Upper lobe of right lung (tissue), 1 donor: ENCODE measurements at places on chromosomes 2 and 18. TPM values are rescaled to one million over a fixed set of nuclear protein-coding genes. Genes with fewer than 3 reads are reported as not detected.

Gene GNAL
- 4.3 TPM for total RNA-seq

- no peak for DNase-seq
- H3K27ac ChIP-seq, result no peak overlapping the region
- peaks cover 19% of the 10 kb centered on the region for H3K4me1 ChIP-seq
- H3K4me3 ChIP-seq, result no peak overlapping the region
- no peaks in the 10 kb centered on the region for H3K27me3 ChIP-seq
- H3K36me3 ChIP-seq, result no peaks in the 10 kb centered on the region
These were observed 89.7 kb downstream of the SPTBN1 start for GRCh38 chr2:54545702-54546450.

Gene TACR1
- 1.4 TPM for total RNA-seq

DNA sequence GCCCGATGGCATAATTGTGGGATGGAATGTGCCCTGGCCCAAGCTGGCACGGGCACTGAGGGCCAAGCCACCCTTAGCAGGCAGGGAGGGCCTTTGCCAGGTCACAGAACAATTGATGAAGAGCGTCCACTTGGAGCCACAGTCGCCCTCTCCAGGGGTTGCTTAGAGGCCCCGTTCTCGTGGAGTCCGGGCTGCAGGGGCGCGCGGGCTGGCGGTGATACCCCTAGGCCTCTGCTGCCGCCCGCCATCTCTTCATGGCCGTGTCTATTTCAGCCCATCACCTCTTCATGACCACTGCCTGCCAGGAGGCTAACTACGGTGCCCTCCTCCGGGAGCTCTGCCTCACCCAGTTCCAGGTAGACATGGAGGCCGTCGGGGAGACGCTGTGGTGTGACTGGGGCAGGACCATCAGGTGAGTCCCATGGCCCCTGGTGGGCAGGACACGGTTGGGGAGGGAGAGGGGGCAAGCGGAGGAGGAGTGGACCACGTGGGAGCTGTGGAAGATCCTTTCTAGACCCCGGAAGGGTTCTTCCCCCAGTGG lies 17.6 kb downstream of the RAMP1 start:
- no peaks in the 10 kb centered on the region for H3K36me3 ChIP-seq
- H3K27me3 ChIP-seq, result no peaks in the 10 kb centered on the region
- no peaks in the 10 kb centered on the region for H3K4me1 ChIP-seq
- DNase-seq, result peak; percentile 50
- H3K4me3 ChIP-seq, result no peak overlapping the region

DNA sequence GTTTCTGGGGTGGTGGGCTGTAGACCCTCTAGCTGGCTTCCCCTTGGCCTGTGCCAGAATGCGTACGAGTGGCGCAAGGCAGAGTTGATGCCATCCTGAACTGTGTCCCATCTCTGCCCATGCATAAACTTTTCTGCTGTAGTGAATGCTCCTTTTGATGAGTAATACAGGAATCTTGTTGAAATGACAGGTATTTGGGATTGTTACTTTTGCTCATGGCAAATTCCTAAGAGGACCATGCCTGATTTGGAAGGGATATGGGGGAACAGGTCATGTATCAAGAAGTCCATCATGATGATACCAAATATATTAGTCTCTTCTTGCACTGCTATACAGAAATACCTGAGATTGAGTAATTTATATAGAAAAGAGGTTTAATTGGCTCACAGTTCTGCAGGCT lies 648.0 kb downstream of the SLC4A3 start:
- no peak overlapping the region for H3K27ac ChIP-seq
- no peaks in the 10 kb centered on the region for H3K36me3 ChIP-seq
- H3K4me1 ChIP-seq, result no peaks in the 10 kb centered on the region
- no peaks in the 10 kb centered on the region for H3K27me3 ChIP-seq

Gene MARCHF4
- 0.09 TPM for total RNA-seq

Gene ICOS
- 2.1 TPM for total RNA-seq

Gene PDCD1
- total RNA-seq, result 1.8 TPM

- no peaks in the 10 kb centered on the region for H3K4me1 ChIP-seq
- H3K4me3 ChIP-seq, result no peak overlapping the region
- no peaks in the 10 kb centered on the region for H3K36me3 ChIP-seq
These were observed 269.4 kb downstream of the ETAA1 start for GRCh38 chr2:67666386-67667053.

Gene PROKR1
- total RNA-seq, result not detected

DNA sequence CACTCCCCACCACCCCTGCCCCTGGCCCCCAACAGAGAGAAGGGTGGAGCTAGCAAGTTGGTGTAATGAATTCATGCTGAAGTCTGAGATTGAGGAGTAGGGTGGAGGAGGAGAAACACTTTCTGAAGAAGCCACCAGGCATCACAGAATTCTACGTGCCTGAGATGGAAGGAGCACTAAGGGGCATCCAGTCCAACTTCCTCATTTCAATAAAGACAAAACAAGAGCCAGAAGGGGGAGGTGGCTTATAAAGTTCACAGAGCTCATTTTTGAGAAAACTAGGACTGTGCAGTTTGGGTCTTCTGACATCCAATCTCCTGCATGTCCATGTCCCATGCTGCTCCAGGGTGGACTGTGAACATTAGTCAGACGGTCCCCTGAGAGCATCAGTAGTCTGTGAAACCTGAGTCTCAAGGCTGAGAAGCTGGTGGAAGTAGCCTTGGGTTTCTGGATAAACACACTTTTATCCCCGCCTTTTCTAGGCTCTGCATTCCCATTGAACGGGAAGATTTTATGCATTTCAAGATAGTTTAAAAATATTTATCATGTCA lies 77.7 kb downstream of the TRIM43 start:
- no peak for DNase-seq
- no peak overlapping the region for H3K27ac ChIP-seq
- no peaks in the 10 kb centered on the region for H3K27me3 ChIP-seq
- H3K36me3 ChIP-seq, result no peaks in the 10 kb centered on the region

Gene RNU2-63P
- total RNA-seq, result not detected

DNA sequence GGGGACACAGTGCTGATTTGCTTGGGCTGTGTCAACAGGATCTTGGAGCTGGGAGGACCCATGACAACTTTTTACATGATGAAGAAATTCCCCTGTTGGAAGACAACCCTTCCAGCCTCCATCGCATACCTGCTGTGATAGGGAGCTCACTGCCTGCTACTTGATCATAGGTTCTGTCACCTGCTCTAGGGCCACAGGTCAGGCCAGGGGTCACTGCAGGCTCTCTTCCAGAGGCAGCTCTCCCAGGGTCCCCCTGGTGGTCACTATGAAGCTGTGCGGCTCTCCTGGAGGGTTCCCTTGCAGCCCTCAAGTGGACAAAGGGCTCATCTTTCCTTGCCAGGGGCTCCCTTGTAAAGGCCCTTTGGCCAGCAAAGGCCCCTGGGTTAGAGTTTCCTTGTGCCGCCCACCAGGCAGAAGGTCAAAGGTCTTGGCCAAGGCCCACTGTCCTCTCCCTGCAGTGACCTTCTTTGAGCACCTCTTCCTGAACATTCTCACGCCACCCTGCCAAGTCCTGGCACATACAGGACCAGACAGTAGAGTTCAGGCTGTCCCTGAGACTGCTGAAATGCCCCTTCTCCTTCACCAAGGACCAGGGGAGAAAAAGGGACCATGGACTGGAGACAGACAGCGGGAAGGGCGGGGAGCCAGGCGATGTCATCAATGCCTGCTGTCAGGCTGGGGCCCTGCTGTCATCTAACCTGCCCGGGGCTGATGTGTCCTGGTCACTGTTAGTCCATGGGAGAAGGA lies 345.1 kb downstream of the DYSF start:
- no peaks in the 10 kb centered on the region for H3K27me3 ChIP-seq
- no peak overlapping the region for H3K4me3 ChIP-seq
- DNase-seq, result no peak
- H3K27ac ChIP-seq, result no peak overlapping the region
- no peaks in the 10 kb centered on the region for H3K36me3 ChIP-seq
- H3K4me1 ChIP-seq, result no peaks in the 10 kb centered on the region

DNA sequence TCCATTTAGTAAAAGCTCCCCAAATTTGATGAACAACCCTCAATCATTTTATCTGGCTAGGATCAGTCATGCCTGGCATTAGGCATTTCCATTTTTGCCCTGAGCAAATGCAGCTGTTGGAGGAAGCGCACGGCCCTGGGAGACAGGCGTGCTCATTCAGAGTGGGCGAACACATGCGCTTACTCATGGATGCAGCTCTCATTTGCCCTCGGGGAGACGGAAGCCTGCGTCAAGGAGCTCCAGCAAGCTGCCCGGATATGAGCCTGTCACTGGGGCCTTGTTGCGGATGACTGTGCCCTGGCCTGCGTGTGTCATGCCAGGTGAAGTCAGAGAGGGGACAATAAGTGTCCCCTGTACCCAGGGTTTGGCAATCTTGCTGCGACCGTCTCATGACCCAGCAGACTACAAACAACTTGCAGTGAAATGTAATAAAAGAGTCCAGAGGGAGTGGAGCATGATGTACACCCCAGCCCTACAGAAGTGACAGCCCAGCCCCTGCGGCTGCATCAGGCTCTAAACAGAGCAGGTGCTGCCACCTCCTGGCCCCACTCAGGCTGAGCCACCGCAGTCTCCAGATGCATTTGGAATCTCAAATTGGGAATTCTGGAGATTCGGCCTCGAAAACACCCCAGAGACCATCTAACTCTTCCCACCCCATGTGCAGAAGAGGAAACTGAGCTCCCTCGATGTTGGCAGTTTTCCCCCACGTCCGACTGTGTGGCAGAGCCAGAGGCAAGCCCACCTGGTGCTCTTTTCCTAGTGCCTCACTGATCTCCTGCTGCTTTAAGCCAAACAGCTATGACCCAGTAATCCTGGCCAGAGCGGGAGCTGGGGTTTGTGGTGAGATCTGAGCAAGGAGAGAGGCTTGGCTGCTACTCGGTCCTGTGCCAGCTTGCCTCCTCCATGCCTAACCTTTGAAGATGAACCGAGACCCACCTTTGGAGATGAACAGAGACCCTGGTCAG lies 105.0 kb upstream of the ALK start:
- no peaks in the 10 kb centered on the region for H3K27me3 ChIP-seq
- no peak overlapping the region for H3K27ac ChIP-seq
- DNase-seq, result peak; percentile 67

Gene GALNT14
- 0.81 TPM for total RNA-seq

Gene XDH
- total RNA-seq, result 0.41 TPM

- DNase-seq, result no peak
- H3K27me3 ChIP-seq, result no peaks in the 10 kb centered on the region
- H3K27ac ChIP-seq, result no peak overlapping the region
- H3K4me1 ChIP-seq, result no peaks in the 10 kb centered on the region
- H3K36me3 ChIP-seq, result no peaks in the 10 kb centered on the region
These were observed 112.0 kb upstream of the FOSL2 start for GRCh38 chr2:28280619-28281018.

GRCh38 chr2:207226671-207227061 lies 60.9 kb upstream of the KLF7 start:
- peak overlapping the region; percentile 19 for H3K4me3 ChIP-seq
- H3K27ac ChIP-seq, result peak overlapping the region; percentile 39
- H3K36me3 ChIP-seq, result no peaks in the 10 kb centered on the region
- H3K27me3 ChIP-seq, result no peaks in the 10 kb centered on the region
- DNase-seq, result no peak

GRCh38 chr18:24089076-24089475 lies 49.8 kb upstream of the CABYR start:
- H3K4me1 ChIP-seq, result no peaks in the 10 kb centered on the region
- no peaks in the 10 kb centered on the region for H3K27me3 ChIP-seq
- no peak overlapping the region for H3K4me3 ChIP-seq
- no peaks in the 10 kb centered on the region for H3K36me3 ChIP-seq
- no peak for DNase-seq

GRCh38 chr18:11271954-11272353 lies 122.6 kb upstream of the PIEZO2 start:
- H3K27me3 ChIP-seq, result no peaks in the 10 kb centered on the region
- no peak overlapping the region for H3K27ac ChIP-seq
- no peak overlapping the region for H3K4me3 ChIP-seq
- H3K4me1 ChIP-seq, result no peaks in the 10 kb centered on the region
- no peaks in the 10 kb centered on the region for H3K36me3 ChIP-seq
